ENCODE measurements at places on chromosomes 11 and 22. TPM values are rescaled to one million over a fixed set of nuclear protein-coding genes. Genes with fewer than 3 reads are reported as not detected.
A peak's percentile ranks its signal among the peaks of the same experiment; 100 is the strongest.

DNA sequence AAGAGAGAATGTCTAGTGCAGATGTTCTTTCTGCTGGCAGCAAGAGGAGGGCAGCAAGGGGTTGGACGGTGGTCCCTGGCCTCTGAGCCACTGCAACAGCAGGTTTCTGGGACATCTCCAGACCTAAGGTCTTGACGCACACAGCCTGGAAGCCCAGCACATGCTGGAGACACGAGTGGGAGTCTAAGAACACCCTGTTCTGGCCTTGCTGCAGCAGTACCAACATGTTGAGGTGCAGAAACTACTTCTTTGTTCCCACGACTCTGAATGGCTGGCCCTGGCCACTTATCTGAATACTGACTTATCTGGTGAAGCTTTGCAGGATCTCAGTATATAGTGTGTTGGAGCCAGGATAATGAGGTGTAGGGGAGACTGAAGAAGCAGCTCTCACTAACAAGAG, 6.8 kb downstream of the MICAL2 start:
- no peak for DNase-seq

GPR83 gene
- total RNA-seq: 0.12 TPM

DNA sequence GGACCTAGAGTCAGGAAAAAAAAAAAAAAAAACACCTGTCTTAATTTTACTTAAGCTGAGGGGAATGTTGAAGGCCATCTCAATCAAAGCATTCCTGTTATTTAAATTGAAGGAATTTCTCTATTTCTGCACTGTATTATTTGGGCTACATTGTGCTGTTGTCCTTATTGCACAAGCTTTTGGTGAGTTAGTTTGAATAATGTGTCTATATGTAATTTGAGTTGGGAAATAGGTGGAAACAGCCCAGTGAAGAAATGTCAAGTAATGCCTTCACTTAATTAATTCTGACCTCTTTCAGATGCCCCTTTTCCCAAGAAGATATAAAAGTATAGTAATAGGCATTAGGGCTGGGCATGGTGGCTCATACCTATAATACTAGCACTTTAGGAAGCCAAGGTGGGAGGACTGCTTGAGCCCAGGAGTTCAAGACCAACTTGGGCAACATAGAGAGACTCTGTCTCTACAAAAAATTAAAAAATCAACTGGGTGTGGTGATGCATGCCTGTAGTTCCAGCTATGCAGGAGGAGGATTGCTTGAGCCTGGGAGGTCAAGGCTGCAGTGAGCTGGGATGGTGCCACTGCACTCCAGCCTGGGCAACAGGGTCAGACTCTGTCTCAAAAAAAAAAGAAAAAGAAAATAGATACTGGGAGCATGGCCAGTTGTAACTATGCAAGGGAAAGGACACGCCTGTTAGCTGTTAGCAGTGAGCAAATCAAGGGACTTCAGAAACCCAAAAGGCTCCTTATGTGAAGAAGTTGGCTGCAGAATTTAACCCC, 34.9 kb downstream of the OR10A6 start:
- DNase-seq: no peak

PTGDR2 gene
- total RNA-seq: 0.29 TPM

- DNase-seq: no peak
Measured at GRCh38 chr11:44033411-44033850, 14.3 kb upstream of the ACCSL start.

PLA2G3 gene
- total RNA-seq: 2.0 TPM

DNA sequence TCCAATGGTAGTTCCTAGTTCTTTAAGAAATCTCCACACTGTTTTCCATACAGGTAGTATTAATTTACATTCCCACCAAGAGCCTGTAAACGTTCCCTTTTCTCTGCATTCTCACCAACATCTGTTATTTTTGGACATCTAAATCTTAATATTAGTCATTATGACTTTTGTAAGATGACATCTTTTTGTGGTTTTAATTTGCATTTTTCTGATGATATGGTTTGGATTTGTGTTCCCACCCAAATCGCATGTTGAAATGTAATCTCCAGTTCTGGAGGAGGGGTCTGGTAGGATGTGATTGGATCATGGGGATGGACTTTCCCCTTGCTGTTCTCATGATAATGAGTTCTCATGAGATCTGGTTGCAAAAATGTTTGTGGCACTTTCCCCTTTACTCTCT, 89.0 kb downstream of the MUC15 start:
- DNase-seq: no peak

DNA sequence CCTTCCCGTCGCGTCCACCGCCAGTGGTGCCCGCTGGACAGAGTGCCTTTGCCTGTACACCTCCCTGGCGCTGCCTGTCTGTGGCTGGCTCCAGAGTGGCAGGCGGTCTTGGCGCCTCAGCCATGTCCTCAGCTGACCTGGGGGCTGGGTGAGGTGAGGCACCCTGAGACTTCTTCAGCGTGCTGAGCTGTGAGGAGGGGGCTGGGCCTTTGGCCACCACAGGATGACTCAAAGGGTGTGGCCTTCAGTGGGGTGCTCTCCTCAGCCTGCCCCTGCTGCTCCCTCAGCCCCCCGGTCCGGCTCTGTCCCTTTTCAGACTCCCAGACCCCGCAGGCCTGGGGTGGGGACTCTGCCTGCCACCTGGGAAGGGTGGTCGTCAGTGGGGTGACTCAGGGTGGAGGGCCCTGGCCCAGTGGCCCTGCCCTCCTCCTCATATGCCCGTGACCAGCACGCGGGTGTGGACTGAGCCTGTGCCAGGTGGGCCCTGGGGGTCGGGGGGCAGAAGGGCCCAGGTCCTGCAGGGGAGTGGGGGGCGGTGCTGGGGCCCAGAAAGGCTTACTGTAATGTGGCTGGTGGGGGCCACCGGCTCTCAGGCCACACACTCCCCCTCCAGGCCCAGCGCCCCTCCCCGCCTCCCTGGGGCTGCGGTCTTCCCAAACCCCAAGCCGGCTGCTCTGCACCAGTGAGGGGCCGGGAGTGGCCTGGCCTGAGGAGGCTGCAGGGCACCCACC, 15.9 kb downstream of the CRELD2 start:
- no peak for DNase-seq

DNA sequence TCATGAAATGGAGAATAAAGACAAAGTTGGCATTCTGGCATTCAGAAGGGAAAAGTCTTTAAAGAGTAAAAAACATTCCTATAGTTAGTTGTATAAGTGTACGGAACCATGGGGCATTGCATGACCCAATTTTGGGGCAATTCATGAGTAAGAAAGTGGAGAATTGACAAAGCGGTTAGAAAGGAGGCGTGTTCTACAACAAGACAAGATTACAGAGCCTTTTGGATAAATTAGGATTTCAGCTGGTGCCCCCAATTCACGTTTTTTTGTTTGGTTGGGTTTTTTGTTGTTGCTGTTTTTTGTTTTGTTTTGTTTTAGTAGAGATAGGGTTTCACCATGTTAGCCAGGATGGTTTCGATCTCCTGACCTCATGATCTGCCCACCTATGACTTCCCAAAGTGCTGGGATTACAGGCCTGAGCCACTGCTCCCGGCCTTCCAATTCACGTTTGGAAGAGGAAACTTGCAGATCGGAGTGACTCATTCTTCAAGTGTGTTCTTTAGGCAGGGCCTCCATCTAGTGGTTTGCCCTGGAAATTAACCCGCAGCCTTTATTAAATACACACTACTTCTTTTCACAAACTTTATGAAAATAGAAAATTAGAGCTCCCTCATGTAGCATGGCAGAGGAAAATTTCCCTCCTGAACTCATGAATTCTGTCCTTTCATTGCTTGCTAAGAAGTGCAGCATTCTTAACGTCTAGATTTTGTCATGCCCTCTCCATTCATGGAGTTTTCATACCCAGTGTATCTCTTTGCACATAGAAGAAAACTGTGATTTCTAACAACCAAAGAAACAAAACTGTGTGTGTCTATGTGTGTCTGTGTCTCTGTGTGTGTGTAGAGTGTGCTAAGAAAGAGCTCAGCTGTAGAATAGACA, 118.1 kb downstream of the BBOX1 start:
- DNase-seq: no peak

SLC22A12 gene
- not detected for total RNA-seq

EWSR1 gene
- total RNA-seq: 328 TPM

MMP27 gene
- total RNA-seq: not detected

TMPRSS6 gene
- total RNA-seq: not detected

PGM2L1 gene
- 10.3 TPM for total RNA-seq

GRCh38 chr11:117876059-117876340, 458 bp downstream of the FXYD6 start:
- no peak for DNase-seq

DNA sequence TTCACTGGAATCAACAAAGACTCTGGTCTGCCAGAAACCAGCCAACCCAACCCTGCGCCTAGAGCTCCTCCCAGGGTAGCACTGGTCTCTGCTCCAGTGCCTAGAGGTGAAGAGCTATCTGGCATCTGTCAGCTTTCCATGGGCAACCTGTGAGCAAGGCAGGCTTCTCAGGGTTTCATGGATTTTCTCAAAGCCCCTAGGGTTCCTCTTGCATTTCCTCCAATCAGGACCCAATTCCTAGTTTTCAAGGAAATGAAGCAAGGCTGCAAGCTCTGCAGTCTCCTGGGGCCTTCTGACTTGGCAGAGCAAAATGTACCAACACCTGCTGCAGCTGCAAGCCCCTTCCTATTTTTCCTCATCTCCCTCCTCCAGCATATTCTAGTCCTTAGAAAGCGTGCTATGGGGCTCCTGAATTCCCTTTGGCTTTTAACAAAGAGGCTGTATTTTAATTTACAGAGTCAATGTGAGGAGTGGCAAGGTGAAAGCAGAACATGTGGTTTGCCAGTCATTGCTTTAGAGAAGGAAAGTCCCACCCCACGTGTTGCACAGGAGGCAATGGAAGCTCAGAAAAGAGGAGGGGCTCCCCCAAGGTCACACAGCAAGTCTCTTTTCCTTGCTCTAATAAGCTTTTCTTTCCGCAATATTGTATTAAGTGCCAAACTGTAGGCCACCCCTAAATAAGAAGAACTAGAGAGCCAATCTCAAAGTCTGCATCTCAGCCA, 33.0 kb upstream of the RIC3 start:
- no peak for DNase-seq

DNA sequence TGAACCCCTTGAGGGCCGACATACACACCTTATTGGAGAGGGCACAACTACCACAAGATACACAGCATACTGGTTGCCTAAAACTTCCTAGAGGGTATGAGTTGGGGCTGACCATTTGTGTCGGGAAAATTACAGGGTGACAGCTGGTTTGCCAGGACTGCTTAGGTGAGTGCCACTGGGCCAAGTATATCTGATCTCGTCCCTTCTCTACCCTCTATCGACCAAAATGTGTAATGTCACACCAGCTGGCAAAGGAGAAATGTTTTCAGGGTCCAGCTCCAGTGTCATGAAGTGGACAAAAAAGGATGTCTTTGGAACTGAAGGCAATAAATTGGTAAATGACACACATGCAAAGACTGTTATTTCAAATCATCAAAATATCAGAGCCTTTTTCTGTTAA, 126.1 kb downstream of the PGR start:
- DNase-seq: no peak

GRCh38 chr11:31817054-31817620, 6.0 kb upstream of the PAX6 start:
- no peak for DNase-seq

APOBEC3B gene
- 68.1 TPM for total RNA-seq

GRCh38 chr11:126112547-126112946, 49.9 kb upstream of the CDON start:
- DNase-seq: no peak

- no peak for DNase-seq
Measured at GRCh38 chr11:7604331-7604955, 68.9 kb downstream of the CYB5R2 start.

PHF21B gene
- total RNA-seq: 0.07 TPM

DNA sequence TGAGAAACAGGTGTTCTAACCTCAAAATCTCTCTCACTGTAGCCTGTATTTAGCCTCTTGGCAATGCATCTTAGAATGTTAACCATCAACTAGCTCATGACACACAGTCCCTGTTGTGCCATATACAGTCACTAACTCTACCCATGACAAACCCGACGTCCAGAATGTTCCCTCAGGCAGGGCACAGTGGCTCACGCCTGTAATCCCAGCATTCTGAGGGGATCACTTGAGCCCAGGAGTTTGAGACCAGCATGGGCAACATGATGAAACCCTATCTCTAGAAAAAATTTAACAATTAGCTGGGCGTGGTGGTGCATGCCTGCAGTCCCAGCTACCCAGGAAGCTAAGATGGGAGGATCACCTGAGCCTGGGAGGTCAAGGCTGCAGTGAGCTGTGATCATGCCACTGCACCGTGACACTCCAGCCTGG, 18.2 kb upstream of the CCDC34 start:
- no peak for DNase-seq

IL18 gene
- total RNA-seq: 31.3 TPM

API5 gene
- 93.9 TPM for total RNA-seq

KCNE3 gene
- 4.9 TPM for total RNA-seq

DNA sequence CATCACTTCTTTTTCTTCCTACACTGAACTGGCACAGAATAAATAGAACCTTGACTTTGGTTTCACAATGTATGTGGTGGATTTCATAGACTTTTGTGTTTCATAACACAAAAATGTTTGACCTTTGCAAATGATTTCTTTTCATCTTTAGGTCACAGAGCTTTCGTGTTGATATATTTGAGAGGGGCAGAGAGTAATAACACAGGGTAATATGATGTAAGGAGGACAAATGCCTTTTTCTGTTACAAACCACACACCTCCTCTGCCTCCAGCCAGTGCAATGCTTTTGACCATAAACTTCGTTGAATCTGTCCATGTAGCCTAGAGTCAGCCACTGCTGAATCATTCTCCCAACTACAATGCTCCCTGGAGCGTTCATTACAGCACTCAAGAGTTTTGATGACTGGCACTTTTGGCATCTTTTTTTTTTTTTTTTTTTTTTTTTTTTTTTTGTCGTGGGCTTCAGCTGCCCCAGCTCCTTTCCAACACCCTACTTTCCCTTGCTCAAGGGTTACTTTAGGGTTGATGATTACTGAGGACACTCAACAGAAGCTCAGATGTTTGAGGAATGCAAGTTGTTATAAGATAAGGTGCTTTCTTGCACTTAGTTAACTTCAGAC, 11.4 kb upstream of the CAT start:
- peak; percentile 88 for DNase-seq

SYT12 gene
- total RNA-seq: 0.58 TPM

AHNAK gene
- total RNA-seq: 296 TPM

OR5J2 gene
- total RNA-seq: not detected

GRCh38 chr22:42346722-42347121, 76.3 kb upstream of the TCF20 start:
- no peak for DNase-seq

DEPDC7 gene
- 2.2 TPM for total RNA-seq

- no peak for DNase-seq
Measured at GRCh38 chr22:49826603-49827270, 936 bp downstream of the BRD1 start.

GRCh38 chr22:17199003-17199731, 20.1 kb downstream of the ADA2 start:
- DNase-seq: no peak

TMEM218 gene
- 8.2 TPM for total RNA-seq

- no peak for DNase-seq
Measured at GRCh38 chr22:40400159-40400558, 29.8 kb downstream of the SGSM3 start.

OR51B2 gene
- total RNA-seq: not detected

DNA sequence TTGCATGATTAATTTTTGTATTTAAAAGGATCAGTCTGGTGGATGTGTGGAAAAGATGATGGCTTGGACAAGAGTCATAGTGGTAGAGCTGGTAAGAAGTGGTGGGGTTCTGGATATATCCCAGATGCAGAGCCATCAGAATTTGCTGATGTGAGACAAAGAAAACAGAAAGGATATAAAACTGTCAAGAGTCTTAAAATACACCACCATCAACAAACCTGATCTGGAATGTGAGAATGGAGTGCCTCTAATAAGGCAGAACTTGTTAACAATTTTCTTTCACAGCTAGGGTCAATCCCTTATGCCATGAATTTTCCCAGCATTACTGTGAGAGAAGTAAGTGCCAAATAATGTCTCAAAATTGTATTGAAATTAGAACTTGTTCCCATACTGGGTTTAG, 215.4 kb downstream of the METTL15 start:
- no peak for DNase-seq

Measured in epithelial cell of proximal tubule (primary cell).